ENCODE measurements at places on chromosomes 5 and 9.

DNA sequence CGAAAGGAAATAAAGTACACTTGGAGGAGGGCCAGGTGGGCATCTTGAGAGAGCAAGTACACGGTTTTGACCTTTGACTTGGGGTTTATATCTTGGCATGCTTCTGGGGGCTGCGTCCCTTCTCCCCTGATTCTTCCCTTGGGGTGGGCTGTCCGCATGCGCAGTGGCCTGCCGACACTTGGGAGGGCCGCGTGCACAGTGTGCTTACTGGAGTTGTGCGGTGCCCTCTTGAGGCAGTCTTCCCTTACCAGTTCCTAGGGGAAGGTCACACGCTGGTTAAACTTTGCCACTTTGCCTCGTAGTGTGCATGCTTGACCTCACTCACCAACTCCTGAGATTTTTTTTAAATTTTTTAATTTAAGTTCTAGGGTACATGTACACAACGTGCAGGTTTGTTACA lies 4.3 kb upstream of the CLPTM1L start:
- no peak for DNase-seq

GRCh38 chr5:177109810-177110209 lies 23.1 kb downstream of the FGFR4 start:
- no peak for DNase-seq

DNA sequence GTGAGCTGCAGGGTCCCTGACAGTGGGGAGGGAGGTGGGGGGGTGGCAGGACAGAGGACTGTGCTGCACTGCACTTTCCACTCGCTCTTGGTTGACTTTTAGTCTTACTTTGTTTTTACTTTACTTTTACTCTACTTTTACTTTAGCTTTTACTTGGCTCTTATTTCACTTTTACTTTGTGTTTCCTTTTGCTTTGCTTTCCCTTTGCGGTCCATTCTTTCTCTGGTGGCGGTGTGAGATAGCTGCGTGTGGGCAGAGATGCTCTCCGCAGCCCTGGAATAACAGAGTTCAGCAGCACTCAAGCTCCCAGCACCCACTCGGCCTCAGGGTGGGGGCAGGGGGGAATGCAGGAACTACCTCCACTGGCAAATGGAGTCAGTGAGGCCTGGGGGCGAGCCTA lies 4.7 kb downstream of the AK8 start:
- DNase-seq, result no peak

DNA sequence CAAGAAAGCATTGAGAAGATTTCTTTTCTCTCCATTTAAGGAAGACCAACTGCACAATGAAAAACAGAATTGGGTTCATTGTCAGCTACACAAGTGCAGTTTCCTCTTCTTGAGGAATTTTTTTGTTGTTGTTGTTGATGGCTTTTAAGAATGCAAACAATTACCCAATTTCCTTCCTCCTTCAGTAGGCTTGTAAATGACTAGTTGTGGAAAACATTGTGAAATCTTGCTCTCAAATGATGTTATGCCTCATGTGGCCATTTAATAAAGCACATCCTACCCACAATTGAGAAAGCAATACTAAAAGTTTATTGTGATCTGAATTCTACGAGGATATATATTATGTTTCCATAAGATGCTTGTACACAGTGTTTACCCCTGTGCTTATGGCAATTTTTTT lies 171.6 kb downstream of the FAM174A start:
- DNase-seq, result no peak

Data from HS-27A (cell line).